ENCODE measurements at places on chromosomes 6 and 20.

DNA sequence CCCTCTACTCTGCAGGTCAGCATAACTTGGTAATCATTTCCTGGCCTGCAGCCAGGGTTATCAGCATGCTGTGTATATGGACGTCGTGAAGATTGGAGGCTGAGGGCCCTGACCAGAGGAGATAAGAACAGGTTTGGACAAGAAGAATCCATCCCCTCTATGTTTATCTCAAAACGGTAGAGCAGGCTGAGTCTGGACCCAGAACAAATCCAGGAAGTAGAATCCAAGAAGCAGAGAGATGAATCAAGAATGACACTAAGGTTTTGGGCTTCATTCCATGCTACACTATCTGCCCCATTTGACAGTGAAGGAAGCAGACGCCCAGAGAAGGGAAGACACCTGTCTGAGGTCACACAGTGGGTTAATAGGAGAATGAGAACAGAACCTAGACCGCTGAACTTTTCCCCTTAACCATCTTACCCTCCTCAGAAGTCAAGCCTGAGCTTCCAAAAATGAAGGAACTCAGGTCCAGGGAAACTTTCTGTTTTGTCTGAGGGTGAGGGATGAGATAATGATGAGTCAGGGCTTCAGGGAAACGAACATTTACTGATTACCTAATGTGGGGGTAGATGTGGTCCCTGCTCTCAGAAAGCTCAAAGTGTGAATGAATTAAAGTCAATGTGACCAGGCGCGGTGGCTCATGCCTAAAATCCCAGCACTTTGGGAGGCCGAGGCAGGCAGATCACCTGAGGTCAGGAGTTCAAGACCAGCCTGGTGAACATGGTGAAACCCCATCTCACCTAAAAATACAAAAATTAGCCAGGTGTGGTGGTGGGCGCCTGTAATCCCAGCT, 9.4 kb upstream of the COMMD7 start:
- DNase-seq: no peak

GRCh38 chr6:136798044-136798443, 5.8 kb upstream of the MAP3K5 start:
- no peak for DNase-seq

DNA sequence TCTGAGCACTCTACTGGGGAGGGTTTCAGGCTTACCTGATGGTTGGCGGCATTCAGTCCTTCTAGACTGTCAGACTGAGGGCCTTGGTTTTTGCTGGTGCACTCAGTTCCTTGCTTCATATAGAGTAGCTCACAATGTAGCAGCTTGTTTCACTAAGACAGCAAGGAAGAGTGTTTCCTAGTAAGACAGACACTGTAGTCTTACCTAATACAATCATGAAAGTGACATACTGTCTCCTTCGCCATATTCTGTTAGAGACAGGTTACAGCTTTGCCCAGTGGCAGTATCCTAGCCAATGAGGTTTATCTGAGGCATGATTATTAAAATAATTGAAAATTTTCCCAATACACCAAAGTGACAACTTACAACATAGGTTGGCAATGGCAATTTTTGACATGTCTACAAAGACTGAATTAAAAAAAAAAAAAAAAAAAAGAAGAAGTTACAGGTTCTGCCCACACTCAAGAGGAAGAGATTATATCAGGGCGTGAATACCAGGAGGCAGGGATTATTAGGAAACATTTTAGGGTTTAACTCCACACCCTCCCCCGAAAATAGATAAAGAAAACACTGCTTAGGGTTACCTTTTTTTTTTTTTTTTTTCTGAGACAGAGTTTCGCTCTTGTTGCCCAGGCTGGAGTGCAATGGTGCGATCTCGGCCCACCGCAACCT, 66.8 kb downstream of the SCAND1 start:
- no peak for DNase-seq

GRCh38 chr6:33761922-33762629, 15.4 kb upstream of the IP6K3 start:
- peak; percentile 35 for DNase-seq

DNA sequence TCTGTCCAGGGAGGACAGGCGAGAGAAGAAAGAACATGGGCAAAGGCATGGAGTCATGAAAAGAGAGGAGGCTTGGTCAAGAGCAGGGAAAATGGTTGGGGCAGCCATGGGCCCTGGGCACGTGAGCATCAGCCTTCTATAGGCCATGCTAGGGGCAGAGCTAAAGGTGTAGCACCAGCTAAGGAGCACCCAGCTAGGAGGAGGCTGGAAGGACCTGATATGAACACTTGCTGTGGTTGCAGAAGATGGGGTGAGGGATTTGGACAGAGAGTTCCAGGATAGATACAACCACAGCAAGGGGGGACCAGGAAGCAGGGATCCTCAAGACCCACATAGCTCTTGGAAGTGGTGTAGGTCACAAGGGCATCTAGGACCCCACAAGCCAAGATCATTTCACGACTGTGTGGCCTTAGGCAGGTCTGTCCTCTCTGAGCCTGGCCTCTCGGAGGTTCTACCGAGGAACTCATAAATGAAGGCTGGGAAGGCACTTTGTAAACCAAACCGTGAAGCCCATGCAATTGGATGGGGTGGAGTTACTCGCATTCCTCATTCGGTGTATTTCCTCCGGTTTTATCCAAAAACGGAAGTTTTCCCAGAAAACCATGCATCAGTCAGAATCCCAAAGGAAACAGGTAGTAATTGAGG, 74.0 kb upstream of the TOP1 start:
- DNase-seq: no peak

DNA sequence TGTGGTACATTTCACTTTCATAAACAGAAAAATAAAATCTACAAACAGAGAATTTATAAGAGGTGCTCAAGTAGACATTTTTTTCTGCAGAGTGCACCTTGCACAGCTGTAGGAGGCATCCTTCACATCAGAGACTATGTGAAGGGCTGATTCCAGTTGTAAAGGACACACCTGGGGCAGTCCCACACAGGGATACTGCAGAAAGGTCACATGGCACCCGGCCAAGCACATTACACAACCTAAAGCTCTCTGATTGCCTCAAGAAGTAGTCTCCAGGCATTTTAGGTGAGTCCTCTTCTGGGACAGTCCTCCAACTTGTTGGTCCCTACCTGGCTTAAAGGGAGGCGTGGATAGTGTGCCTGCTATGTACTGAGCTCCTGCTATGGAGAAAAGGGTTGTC, 502.9 kb upstream of the NOX3 start:
- DNase-seq: no peak

DNA sequence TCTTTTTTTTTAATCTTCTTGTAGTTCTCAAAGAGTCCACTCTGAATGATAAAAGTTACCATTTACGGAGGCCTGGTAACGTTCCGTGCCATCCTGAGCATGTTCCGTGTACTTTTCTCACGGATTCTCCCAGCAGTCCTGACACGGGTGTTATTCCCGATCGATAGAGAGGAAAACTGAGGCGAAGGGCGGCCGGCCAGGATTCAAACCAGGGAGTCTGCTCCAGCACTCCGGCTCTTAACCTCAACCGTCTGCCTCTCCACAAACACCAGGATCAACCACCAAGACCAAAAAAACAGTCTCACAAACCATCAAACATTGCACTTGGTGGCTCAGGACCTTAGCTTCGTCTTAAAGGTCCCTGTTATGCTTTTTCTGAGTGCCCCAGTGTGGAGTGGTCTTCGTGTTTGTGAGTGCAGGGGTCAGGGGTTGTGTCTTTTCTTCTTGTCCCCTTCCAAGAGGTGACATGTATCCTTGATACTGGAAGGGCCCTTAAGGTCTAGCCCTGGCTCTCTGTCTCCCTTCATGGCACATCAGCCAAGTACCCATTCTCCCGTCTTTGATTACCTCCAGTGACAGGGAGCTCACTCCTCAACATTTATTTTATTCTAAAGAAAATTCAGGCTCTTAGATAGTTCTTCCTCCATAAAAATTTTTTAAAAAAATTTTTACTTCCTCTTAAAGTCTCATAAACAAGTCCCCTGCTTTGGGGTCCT, 35.1 kb downstream of the SRC start:
- DNase-seq: no peak

DNA sequence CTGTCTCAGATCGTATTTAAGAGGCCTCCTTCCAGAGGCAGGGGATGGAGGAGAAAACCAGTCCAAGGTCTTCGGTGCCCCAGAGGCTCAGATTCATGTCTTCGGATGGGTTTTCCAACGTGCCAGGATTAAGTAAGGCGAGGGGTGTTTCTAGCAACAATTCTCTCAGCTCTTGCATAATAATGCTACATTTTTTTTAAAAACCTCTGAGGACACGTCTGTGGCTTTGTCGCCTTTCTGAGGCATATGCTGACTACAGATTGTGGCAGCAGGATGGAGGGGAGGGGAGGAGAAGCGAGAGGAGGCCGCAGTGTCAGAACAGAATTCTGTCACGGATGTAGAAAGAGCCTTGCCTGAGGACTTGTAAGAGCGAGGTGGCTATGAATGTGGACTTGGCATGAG, 17.7 kb upstream of the CCDC167 start:
- DNase-seq: no peak

GRCh38 chr6:83167726-83168278, 25.3 kb downstream of the PGM3 start:
- no peak for DNase-seq

- DNase-seq: peak; percentile 6
These were observed 610.4 kb upstream of the IMPG1 start for GRCh38 chr6:76682842-76683241.

- DNase-seq: peak; percentile 68
These were observed 12.8 kb upstream of the PDYN start for GRCh38 chr20:2006452-2007361.

GRCh38 chr20:63056236-63057170, 49.7 kb upstream of the BHLHE23 start:
- peak; percentile 61 for DNase-seq

DNA sequence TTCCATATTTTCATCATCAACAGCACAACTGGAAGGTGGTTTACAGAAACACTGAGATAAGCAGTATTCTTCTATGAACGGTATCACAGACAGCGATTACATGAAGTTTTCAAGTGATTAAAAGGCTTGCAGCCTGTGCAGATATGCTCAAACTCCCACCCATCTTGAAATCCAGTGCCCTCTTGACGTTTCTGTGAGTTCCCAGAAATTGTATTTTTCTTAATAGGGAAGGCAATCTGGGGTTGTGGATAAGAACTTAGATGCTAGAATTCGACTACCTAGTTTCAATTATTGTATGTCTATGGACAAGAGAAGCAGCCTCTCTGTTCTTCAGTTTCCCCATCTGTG, 290.3 kb downstream of the ZNF217 start:
- no peak for DNase-seq

DNA sequence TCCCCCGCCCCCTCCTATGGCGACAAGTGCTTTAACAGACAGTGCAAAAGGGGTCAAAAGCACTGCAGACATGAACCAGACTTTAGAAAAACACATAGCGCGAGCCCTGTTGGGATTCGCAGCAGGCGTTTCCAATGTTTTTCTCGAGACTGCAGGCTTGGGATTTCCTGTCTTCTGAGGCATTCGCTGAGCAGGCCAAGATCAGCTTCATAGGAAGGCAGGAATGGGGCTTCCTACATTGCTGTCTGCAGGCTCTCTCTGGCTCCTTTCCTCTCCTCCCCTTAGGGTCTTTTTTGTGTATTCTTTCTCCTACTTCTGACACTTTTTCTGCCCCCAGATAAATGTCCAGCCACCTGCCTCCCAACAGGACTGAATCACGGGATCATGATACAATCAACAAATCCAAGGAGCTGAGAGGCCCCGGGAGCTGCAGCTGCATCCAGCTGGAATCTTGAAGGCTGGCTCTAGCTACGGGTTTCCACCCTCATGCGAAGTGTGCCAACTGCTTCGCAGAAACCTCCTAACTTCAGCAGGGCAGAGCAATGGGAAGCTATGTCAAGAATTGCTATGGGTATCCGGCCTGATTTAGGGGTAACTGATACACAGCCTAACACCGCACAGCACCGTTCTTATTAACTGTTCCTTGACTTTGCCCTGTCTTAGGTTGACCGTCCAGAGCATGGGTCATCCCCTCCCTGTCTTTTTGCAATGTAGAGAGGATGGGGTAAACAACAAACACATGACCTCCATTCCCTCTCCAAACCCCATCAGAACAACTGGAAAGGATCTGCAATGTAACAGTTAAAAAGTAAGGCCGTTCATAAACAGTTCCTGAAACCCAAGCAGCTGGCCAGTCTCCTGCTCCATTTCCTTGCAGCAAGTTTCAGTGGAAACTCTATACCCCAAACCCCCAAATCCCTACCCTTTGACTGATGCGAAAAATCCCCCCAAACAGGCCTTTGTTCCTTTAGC, 31.5 kb downstream of the SNX5 start:
- DNase-seq: no peak

DNA sequence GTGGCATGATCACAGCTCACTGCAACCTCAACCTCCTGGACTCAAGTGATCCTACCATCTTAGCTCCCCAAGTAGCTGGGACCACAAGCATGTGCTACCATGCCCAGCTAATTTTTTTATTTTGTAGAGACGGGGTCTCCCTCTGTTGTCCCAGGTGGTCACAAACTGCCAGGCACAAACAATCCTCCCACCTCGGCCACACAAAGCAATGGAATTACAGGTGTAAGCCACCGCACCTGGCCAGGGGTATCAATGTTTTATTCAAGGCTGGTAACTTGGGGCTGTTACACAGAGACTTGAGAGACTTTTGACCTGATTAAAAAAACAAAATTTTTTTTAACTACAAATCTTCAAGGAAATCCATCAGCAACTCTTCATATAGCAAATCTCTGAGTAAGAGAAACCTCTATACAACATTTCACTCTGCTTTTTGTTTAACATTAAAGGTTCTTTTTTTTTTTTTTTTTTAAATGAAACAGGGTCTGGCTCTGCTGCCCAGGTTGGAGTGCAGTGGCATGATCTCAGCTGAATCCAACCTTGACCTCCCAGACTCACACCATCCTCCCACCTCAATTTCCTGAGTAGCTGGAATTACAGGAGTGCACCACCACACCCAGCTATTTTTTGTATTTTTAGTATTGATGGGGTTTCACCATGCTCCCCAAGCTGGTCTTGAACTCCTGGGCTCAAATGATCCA, 5.9 kb downstream of the EIF2S2 start:
- no peak for DNase-seq

DNA sequence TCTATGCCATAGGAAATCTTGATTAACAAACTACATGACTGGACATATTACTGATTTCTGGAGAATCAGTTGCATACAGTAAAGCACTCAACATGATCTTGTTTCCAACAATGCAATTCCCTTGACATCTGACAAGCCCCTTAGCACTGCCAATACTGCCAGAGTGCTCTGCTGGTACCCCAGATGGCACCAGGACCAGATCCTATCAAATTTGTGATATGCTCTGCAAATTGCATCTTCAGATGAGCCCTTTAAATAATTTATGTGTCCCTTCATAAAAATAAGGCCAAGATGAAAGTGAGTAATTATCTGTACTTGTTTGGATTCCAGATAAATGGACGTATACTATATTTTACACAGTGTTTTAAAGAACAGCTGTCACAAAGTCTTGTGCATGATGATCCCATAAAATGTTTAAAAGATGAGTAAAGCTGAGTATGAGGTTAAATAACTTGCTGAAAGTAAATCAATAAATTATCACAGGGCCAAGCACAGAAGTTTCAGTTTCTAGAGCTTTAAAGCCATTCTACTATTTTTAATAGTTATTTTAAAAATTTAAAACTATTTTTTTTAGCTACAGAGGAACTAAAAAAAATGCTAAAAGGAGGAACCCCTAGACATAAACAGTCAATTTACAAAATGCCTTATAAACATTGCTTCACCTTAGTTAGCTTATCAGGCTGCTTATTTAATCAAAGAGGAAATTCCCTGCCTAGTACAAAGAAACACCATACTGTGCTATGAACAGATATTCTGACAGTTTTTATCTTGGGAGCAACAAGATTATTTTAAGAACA, 42.1 kb downstream of the NUDT3 start:
- DNase-seq: no peak

All from A673 (cell line).